ENCODE measurements at places on chromosomes 1 and 21. TPM values are rescaled to one million over a fixed set of nuclear protein-coding genes. Genes with fewer than 3 reads are reported as not detected.

Gene IVL
- 1.2 TPM for total RNA-seq

Gene KCNJ9
- not detected for total RNA-seq

Gene TMCO4
- 13.0 TPM for total RNA-seq

Gene PRAMEF14
- total RNA-seq, result not detected

Gene WNT4
- total RNA-seq, result 0.58 TPM

Gene RGS13
- total RNA-seq, result not detected
